ENCODE measurements at places on chromosomes 5 and 9.
A peak's percentile ranks its signal among the peaks of the same experiment; 100 is the strongest.

GRCh38 chr9:99445371-99445891, 223.3 kb downstream of the SEC61B start:
- DNase-seq, result peak; percentile 83

DNA sequence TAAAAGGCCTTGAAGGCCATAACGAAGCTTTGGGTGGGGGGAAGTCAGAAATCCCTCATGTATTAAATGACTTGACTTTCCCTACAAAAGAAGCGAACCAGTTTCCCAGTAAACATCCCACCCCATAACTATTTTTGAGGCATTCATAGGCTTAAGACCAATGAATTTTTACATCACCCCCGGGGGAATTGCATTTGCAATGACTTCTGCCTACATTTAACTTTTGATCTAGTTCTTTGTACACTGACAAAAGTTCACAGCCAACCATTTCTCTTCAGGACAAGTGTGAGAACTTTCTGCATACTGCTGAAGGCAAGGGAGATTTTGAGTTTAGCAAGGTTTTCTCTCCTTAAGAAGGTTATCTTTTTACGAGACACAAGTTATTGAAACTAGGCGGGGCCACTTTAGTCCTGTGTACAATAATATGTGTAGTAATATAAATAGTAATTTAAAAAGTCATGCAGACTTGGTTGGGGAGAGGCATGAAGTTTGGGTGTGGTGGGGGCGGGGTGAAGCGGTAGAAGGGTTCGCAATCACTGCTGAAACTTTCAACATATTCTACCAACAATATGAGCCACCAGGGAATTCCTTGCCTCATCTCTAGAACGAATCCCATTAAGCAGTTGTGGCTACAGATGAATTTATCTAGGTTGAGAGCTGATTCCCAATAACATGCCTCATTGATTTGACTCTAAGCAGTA, 2.5 kb downstream of the TJP2 start:
- no peak for DNase-seq

DNA sequence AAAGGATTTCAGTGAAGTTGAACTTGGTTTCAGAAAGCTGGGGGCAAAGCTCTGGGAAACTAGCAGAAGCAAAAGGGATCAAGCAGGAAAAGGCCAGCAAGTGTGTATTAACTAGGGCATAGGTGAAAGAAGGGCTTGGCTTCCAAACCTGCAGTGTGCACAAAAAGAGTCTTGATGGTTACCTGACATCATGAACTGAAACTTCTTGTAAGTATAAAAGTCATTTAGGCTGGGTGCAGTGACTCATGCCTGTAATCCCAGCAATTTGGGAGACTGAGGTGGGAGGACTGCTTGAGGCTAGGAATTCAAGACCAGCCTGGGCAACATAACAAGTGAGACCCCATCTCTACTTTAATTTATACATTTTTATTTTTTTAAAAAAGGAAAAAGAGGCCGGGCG, 216.4 kb downstream of the EPB41L4A start:
- DNase-seq, result no peak

DNA sequence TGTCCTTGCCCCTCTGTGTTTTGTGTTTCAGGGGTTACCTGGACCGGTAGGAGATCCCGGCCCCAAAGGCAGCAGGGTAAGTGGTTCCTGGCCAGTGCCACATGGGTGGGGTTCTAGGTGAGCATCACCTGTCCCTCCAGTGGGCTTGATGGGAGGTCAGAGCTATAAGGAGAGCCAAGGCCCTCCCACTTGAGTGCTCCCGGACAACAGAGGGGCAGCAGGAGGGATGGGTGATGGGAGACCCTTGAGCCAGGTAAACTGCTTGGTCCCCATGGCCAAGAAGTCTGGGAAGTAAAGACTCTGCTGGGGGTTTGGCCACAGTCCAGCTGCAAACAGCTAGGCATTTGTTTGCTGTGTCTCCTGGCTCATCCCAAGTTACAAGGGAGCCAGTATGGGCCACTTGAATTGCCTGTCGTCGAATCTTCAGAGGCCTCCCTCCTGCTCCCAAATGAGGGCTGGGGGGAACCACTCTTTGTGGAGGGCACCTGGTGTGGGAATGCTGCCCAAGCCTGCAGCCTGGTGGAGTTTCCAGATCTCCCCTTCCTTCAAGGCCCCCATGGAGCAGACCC, 51.0 kb downstream of the COL27A1 start:
- DNase-seq, result no peak

GRCh38 chr9:98943682-98944056, at the start of gene COL15A1:
Gene COL15A1, plus strand, starts transcription at chr9:98943907. Its CDS starts 155 bp downstream, at chr9:98944062.
- DNase-seq, result no peak

DNA sequence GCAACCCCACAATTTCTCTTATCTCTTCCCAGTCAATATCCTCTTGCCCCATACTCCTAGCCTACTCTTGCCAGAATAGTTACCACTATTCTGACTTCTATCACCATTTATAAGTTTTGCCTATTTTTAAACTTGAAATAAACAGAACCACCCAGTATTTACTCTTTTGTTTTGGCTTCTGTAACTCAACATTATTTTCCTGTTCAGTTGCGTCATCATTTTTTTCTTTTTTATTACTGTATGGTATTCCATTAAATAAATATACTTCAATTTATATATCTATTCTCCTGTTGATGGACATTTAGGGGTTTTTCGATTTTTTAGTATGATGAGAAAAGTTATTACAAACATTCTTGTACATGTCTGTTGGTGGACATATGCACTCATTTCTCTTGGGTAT, 62.6 kb upstream of the ERBIN start:
- DNase-seq, result no peak

DNA sequence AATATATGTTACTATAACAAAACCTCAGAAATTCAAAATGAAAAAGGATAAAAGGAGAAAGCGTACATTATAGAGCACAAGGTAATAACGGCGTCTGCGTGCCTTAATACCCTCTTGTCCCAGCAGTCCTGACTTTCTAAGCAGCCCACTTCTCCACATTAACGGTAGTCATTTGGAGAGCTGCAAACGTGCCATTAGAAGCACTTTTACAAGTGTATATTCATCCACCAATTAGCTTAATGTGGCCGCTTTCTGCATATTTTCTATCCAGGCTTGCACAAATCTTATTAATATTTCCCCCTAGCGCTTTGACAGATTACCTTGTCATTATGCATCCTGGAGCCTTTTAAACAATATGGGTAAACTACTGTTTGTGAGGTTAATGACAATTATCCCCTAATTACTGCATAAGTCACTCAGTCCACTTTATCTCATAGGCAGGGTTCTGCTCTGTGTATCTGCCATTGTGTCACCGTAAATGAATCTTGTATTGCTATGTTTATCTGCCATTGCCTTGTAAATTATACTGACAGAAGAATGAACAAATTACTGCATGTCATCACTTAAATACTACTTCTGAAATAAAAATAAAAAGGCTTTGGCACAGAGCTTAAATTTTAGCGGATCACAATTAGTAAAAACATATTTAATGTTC, 421.3 kb downstream of the BNC2 start:
- DNase-seq, result no peak

DNA sequence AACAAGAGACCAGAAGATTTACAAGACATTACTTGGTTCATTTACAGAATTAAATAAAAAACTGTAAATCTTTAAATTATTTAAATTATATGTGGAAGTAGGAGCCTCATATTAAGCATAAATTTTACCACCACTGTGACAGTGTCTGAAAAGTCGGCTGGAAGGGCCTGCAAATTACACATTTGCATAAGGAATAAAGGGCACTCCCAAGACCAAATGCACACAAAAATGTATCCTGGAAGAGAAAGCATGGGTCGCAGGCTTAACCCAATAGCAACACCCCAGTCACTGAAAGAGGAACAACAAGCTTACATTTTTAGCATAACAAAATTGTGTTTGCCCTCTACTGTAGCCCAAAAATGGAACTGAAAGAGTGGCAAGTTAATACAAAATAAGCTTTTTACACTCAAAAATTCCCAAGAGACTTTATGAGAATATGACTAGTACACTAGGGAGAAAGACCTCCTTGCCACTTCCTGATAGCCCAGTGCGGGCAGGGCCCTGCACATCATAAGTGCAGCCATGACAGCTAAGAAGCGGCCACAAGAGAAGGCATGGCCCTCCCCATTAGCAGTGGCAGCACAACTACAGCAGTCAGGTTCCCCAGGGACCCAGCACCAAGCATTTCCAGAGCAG, 482.0 kb downstream of the DTWD2 start:
- DNase-seq, result no peak

DNA sequence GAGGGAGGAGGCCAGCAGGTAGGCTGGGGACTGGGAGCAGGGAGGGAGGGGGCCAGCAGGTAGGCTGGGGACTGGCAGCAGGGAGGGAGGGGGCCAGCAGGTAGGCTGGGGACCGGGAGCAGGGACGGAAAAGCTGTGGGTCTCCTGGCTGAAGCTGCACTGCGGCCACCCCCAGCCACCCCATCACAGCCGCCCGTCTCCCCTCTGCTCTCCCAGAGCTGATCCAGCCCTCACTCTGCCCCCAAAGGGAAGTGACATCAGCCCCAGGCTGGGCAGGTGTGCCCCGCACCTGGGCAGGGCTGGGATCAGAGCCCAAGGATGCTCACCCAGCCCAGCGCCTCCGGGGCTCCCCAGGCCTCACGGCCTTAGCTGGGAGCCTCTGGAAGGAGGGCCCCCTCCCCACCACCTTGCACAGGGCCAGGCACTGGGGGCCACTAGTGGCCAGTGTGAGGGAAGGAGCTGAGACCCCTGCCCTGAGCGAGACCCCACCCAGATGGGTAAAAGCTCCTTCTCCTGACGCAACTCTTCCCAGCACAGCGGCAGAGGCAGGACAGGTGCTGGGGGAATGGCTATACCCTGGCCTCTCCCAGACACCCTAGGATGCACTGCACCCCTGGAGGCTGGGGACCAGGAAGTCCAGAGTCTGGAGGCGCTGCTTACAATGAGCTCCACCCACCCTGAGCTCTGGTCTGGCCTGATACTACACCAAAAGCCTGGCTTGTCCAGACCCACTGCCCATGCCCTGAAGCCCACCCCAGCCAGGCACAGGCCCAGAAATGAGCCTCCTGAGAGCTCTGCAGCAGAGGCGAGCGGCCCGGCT, 11.6 kb downstream of the AGPAT2 start:
- no peak for DNase-seq

DNA sequence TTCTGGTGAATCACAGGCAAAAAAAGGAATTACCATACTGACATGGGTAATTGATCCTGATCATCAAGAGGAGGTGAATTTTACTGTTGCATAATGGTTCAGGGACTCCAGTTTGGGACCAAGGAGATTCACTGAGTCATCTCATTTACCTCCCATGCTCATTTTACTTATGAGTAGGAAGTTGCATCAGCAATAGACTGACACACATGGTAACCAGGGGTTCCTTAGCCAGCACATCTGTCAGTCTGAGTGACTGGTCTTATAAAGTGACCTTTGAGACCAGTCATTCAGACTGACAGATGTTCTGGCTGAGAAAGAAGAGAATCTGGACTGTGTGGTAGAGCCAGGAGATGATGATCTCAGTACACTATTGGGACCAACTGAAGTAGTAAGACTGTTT, 384.6 kb upstream of the CD180 start:
- DNase-seq, result no peak

GRCh38 chr5:89399548-89399947, 516.6 kb upstream of the MEF2C start:
- DNase-seq, result no peak

- DNase-seq, result no peak
Measured at GRCh38 chr5:148163345-148163744, 5.0 kb upstream of the SPINK14 start.

GRCh38 chr9:99070681-99071080, 34.2 kb upstream of the TGFBR1 start:
- no peak for DNase-seq

DNA sequence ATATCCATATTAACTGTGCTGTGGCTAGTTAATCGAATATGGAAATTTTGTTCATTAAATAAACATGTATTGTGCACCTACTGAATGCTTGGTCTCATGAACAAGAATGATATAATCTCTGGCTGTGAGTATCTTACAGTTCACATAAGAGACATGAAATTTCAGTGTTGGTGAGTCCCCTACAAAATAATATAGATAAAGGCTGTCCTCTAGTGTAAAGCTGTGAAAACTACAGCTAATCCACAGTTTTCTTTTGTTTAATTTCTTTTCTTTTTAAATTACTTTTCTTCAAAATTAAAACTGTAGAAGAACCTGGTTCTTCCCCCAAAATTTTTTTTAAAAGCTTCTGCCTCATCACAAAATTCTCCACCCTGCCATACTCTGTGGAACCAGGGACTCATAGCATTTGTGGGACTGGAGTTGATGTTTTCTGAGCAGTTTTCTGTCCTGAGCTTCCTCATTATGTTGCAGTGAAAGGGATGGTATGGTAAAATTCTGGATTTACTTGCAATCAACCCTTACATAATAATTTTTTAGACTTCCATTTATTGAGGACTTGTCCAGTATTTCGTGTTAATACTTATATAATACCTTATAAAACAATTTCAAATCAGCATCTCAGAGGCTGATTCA, 135.0 kb downstream of the STK32A start:
- no peak for DNase-seq

GRCh38 chr9:19050637-19051591, 1.7 kb downstream of the RRAGA start:
- no peak for DNase-seq

DNA sequence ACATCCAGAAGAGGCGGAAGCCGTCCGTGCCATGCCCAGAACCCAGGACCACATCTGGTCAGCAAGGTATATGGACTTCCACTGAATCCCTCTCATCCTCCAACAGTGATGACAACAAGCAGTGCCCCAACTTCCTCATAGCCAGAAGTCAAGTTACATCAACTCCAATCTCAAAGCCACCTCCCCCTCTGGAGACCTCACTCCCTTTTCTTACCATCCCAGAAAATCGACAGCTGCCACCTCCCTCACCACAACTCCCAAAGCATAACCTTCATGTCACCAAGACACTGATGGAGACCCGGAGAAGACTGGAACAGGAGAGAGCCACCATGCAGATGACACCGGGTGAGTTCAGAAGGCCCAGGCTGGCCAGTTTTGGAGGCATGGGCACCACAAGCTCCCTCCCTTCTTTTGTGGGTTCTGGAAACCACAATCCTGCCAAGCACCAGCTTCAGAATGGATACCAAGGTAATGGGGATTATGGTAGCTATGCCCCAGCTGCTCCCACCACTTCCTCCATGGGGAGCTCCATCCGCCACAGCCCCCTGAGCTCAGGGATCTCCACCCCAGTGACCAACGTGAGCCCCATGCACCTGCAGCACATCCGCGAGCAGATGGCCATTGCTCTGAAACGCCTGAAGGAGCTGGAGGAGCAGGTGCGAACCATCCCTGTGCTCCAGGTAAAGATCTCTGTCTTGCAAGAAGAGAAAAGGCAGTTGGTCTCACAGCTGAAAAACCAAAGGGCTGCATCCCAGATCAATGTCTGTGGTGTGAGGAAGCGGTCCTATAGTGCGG, 130.3 kb upstream of the DMRT1 start:
- no peak for DNase-seq

GRCh38 chr5:136563489-136563888, 198.1 kb upstream of the TRPC7 start:
- DNase-seq, result no peak

DNA sequence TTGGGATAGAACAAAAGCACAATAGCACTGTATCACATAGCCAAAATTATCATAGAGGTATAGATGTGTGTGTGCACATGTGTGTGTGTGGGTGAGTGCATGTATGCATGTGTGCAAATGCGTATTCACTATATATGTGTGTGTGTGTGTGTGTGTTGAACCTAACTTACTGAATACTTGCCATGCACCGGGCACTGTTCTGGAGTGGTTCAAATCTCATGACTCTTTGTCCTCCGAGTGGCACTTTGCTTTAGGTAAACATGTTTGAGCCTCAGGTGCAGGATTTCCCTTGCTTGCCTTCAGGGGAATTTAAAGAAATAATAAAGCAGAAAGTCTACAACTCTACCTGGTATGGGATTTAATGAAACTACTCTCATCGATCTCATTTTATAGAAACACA, 183.5 kb upstream of the GDNF start:
- no peak for DNase-seq
